T-helper 2 cell treated with Interferon-gamma antibody and Interleukin-4, amounts not matched to agents 5 μg/mL and 100 μg/mL, for 36 hours (primary cell): ENCODE measurements at places on chromosomes 16 and 17.

- peak overlapping the region; percentile 100 for H3K4me3 ChIP-seq
- peaks cover 43% of the 10 kb centered on the region for H3K4me1 ChIP-seq
- peak overlapping the region; percentile 88 for H3K27ac ChIP-seq
- H3K36me3 ChIP-seq: peaks cover 30% of the 10 kb centered on the region
Measured at GRCh38 chr17:80262291-80262690, 1.6 kb downstream of the RNF213 start.

- peaks cover 4% of the 10 kb centered on the region for H3K4me1 ChIP-seq
- no peak overlapping the region for H3K4me3 ChIP-seq
- peaks cover 3% of the 10 kb centered on the region for H3K27me3 ChIP-seq
- DNase-seq: no peak
- no peak overlapping the region for H3K27ac ChIP-seq
- no peaks in the 10 kb centered on the region for H3K36me3 ChIP-seq
Measured at GRCh38 chr17:7184091-7184488, 4.9 kb upstream of the ASGR1 start.

GRCh38 chr17:48427598-48427997, 2.4 kb downstream of the SKAP1 start:
- peak; percentile 78 for DNase-seq
- H3K36me3 ChIP-seq: peaks cover 35% of the 10 kb centered on the region

DNA sequence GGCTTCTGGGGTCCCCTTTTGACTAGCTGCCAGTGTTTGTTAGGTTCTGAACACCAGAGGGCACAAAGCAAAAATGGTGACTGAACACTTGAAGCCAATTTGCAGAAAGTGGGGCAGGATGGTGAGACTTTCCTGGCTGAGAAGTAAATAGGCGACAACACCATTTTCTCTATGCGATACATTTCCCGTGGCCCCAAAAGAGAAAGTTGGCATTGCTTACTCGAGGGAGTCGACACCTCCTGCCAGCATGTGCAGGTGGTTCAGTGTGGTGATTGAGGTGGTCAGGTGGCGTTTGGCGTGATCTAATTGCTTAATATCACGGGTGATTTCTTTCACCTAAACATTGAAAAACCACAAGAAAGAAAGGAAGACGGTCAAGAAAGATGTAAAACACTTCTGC, 59.0 kb downstream of the VPS53 start:
- H3K36me3 ChIP-seq: peaks cover 23% of the 10 kb centered on the region
- H3K27me3 ChIP-seq: no peaks in the 10 kb centered on the region
- no peak overlapping the region for H3K4me3 ChIP-seq
- H3K4me1 ChIP-seq: no peaks in the 10 kb centered on the region

DNA sequence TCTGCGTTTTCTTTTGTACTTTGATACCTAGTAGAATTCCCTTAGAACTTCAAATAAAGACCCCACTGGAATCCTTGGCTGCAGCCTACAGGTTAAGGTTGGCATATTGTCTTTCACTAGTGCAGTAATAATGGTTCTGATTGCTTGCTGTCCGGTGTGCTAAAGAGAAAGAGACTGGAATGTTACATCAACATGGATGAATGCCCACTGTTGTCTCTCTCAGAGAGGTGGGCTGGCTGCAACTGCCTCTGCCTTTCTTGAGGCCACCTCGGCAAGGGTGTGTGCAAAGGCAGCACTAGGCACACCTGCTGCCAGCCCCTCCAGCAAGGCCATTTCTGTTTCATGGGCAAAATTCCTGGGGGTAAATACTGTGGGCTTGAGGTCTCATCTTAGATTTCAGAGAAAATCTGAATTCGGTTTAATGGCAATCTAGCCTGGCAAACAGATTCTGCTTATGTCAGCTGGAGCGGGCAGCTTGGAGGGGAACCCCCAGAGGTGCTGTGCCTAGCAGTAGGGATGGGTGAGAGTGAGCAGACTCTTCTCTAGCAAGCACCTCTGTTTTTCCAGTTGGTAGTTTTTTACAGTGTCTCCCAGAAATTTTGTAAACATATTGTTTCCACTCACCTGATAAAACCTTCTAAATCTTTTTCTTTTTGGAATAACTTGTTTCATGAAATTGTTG, 54.0 kb downstream of the MRTFB start:
- no peaks in the 10 kb centered on the region for H3K36me3 ChIP-seq
- H3K27me3 ChIP-seq: no peaks in the 10 kb centered on the region
- H3K4me1 ChIP-seq: no peaks in the 10 kb centered on the region

- DNase-seq: no peak
- peaks cover 8% of the 10 kb centered on the region for H3K27me3 ChIP-seq
Measured at GRCh38 chr16:57828272-57829161, 26.2 kb upstream of the KIFC3 start.

DNA sequence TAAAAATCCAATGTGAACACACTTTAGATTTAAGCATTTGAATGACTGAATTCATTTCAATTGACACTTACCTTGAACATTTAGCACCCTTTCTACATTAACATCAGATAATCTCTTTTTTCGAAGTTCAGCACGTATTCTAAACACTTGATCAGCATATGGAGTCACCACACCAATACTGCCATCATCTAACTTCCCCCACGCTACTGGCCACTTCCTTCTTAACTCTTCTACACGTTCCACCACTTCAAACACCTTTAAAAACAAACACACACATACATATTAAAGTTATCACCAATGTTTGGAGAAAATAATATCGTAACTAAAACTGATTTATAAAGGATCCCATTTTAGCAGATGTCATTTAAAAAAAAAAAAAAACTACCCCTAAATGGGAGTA, 93.5 kb downstream of the CACNG1 start:
- H3K27me3 ChIP-seq: no peaks in the 10 kb centered on the region
- H3K36me3 ChIP-seq: peaks cover 46% of the 10 kb centered on the region
- no peak overlapping the region for H3K4me3 ChIP-seq
- peak overlapping the region; percentile 46 for H3K27ac ChIP-seq
- DNase-seq: no peak

- no peak for DNase-seq
- peaks cover 62% of the 10 kb centered on the region for H3K36me3 ChIP-seq
- no peak overlapping the region for H3K27ac ChIP-seq
- H3K4me3 ChIP-seq: no peak overlapping the region
- H3K4me1 ChIP-seq: peaks cover 8% of the 10 kb centered on the region
Measured at GRCh38 chr16:16076423-16076813, 127.0 kb downstream of the ABCC1 start.

DNA sequence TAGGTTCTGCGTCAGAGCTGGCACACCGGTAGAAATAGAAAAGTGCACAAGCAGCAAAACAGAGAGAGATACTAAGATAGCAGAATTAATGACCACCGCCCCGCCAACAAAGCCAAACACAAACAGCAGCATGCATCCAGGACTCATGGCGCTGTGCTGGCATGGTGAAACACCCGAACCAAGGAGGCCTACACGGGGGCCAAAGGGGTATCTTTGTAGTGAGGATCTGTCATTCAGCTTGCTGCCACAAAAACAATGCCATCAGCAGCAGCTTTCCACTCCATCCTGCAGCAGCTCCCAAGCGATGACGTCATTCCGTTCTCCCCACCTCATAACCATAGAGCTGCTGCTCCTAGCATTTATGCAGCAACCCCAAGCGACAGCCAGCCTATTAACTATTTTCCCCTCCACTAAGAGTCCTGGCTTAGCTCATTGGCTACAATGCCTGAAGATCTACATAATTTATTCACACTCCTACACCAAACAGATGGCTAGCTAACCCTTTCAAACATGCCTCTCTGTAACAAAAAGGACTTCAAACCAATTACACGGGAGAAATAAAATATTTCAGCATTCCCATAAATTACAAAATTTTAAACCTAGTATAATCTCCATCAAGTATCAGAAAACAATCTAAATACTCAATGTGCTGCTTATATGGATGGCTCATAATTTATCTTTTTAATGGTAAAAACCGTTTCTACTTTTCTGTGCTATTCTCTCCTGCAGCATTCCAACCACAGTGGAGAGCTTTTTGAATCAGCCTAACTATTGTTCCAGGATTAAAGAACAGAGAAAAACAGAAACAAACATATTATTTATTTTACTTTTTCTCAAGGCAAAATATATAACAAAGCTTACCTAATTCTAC, 73.9 kb downstream of the SPAG9 start:
- no peaks in the 10 kb centered on the region for H3K36me3 ChIP-seq
- H3K4me3 ChIP-seq: no peak overlapping the region
- no peak overlapping the region for H3K27ac ChIP-seq
- no peak for DNase-seq

DNA sequence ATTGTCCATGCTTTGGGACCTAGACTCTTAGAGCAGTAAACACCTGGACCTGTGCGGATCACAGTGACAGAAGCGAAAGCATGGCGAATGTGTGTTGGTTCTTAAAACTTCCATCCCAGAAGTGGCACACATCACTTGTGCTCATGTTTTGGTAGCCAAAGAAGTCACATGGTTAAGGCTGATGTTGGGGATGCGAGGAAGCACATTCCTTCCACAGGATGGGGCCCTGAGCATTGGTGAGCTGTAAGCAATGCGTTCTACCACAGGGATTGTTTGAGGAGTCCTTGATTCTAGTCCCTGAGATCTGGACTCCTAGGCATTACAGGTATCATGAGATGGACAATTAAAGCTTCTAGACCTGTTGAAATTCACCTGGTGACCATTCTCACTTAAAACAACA, 375.9 kb downstream of the UTP18 start:
- no peaks in the 10 kb centered on the region for H3K4me1 ChIP-seq
- H3K27ac ChIP-seq: no peak overlapping the region
- DNase-seq: no peak
- H3K27me3 ChIP-seq: no peaks in the 10 kb centered on the region
- H3K36me3 ChIP-seq: no peaks in the 10 kb centered on the region

DNA sequence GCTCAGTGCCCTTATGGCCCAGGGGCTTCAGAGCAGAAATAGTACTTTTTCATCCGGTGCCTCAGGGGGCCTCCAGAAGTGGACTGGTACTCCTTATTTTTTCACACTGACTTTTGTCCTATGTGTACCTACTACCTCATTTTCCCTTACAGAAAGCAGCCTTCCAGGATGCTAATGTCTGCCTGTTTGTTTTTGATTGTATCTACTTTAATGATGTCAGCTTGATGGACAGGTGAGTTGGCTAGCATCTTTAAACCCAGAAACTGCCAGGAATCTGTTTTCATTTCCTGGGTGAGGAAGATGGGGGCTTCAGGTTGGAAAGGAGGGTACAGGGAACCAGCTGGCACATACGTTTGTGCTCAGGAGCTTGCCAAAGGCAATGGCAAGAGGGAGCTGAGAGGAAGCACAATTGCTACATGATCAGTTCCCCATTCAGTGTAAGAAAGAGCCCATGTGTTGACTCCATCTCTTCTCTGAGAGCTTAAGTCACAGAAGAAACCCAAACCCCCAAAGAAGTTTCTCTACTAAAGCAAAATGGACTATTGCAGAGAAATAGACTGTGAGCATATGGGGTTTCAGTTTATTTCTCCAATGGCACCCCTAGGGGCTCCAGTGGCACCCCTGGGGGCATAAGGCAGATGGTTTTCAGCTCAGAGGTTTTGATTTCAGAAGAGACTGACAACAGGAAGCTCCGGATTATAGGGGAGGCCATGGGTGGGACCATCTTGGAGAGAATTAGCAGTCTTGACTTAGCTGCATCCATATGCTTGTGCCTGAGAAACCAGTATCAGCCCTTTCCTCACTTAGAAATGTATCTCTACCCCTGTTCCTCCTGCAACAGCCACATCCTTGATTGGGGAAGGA, 16.3 kb downstream of the LIG3 start:
- H3K27ac ChIP-seq: no peak overlapping the region
- H3K27me3 ChIP-seq: no peaks in the 10 kb centered on the region
- H3K4me3 ChIP-seq: no peak overlapping the region
- peaks cover 5% of the 10 kb centered on the region for H3K4me1 ChIP-seq
- peaks cover 42% of the 10 kb centered on the region for H3K36me3 ChIP-seq

DNA sequence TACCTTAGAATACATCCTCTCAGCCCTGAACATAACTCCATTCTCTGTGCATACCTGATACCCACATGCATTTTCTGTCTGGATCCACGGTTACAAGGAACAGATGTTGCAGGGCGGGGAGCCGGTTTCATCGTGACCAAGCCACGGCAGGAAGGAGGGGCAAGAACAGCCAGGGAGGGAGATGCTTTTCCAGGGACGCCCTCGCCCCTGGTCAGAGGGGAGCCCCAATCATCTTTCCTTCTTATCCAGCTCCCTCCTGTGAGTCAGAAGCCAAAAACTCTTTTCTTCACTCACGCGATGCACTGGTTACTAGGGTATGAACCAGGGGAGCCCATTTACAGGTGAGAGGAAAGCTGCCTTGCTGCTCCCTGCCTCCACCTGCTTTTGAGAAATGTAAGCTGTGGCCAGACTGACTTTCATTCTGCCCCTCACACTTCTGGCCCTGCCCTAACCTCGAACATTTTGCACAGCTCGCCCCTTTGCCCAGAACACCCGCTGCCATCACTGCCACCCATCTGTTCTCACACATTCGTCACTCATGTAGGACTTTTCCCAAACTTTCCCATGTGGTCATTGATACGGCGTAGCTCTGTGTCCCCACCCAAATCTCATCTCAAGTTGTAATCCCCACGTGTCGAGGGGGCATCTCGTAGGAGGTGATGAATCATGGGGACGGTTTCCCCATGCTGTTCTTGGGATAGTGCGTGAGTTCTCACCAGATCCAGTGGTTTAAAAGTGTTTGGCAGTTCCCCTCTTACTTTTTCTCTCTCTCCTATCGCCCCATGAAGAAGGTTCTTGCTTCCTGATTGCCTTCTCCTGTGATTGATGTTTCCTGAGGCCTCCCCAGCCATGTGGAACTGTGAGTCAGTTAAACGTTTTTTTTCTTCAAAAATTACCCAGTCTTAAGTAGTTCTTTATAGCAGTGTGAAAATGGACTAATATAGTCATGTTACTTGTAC, 20.5 kb downstream of the FOXL1 start:
- H3K36me3 ChIP-seq: no peaks in the 10 kb centered on the region
- peaks cover 38% of the 10 kb centered on the region for H3K27me3 ChIP-seq
- no peak for DNase-seq

GRCh38 chr16:81435103-81435502, 9.5 kb upstream of the CMIP start:
- H3K4me1 ChIP-seq: peaks cover 4% of the 10 kb centered on the region
- no peak overlapping the region for H3K4me3 ChIP-seq
- DNase-seq: no peak
- no peaks in the 10 kb centered on the region for H3K36me3 ChIP-seq

GRCh38 chr17:75430159-75430974, 24.9 kb upstream of the GRB2 start:
- no peak overlapping the region for H3K27ac ChIP-seq
- peaks cover 38% of the 10 kb centered on the region for H3K27me3 ChIP-seq
- H3K4me3 ChIP-seq: no peak overlapping the region

GRCh38 chr17:10775740-10776356, 28.1 kb downstream of the TMEM238L start:
- H3K27me3 ChIP-seq: no peaks in the 10 kb centered on the region
- H3K4me1 ChIP-seq: no peaks in the 10 kb centered on the region
- no peak for DNase-seq
- H3K4me3 ChIP-seq: no peak overlapping the region
- no peaks in the 10 kb centered on the region for H3K36me3 ChIP-seq

DNA sequence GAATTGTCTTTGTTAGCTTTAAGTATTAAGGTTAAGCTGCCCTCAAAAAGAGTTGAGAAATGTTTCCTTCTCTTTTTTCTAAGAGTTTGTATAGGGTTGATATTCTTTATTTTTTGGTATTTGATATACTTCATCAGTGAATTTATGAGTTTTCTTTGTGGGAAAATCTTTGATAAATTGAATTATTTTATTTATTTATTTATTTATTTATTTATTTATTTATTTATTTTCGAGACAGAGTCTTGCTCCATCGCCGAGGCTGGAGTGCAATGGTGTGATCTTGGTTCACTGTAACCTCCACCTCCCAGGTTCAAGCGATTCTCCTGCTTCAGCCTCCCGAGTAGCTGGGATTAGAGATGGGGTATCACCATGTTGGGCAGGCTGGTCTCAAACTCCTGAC, 19.9 kb downstream of the TEFM start:
- no peaks in the 10 kb centered on the region for H3K27me3 ChIP-seq
- no peak for DNase-seq
- peaks cover 14% of the 10 kb centered on the region for H3K36me3 ChIP-seq
- H3K4me1 ChIP-seq: no peaks in the 10 kb centered on the region
